Activated T-helper 1 cell treated with anti-CD3 and anti-CD28 coated beads, Interleukin-12 subunit alpha, Interleukin-12 subunit beta, Interleukin-2, Interleukin-4 antibody, amounts not matched to agents 30 ng/mL and 10 ng/mL and 1 ng/mL, durations not matched to agents 14 hours and 24 hours and 36 hours (primary cell): ENCODE measurements at places on chromosomes 7 and 10. TPM values are rescaled to one million over a fixed set of nuclear protein-coding genes. Genes with fewer than 3 reads are reported as not detected.

Gene NRCAM
- total RNA-seq = 0.17 and 0.21 TPM in 2 replicates

Gene RASA4
- total RNA-seq = 50.1 and 50.4 TPM in 2 replicates

Gene IDI2
- total RNA-seq = not detected in 2 replicates

Gene ASIC3
- total RNA-seq = 1.9 and 4.1 TPM in 2 replicates

Gene HOXA6
- total RNA-seq = not detected in 2 replicates

Gene GLCCI1
- 13.4 and 13.5 TPM in 2 replicates for total RNA-seq

Gene GPR26
- total RNA-seq = not detected in 2 replicates

Gene NRG3
- total RNA-seq = 0.10 TPM in 1 of 2 replicates, not detected in the other

Gene RADIL
- total RNA-seq = 0.24 and 0.26 TPM in 2 replicates

Gene NFE2L3
- 80.1 TPM in 2 replicates for total RNA-seq

Gene JAZF1
- total RNA-seq = 6.2 and 9.8 TPM in 2 replicates

Gene H2BK1
- total RNA-seq = not detected in 2 replicates

Gene MSMB
- total RNA-seq = not detected in 2 replicates

Gene BCL7B
- total RNA-seq = 80.6 and 86.0 TPM in 2 replicates

Gene AGAP5
- total RNA-seq = 10.2 and 11.0 TPM in 2 replicates

Gene CD36
- total RNA-seq = not detected in 2 replicates

Gene AMZ1
- 0.05 TPM in 1 of 2 replicates, not detected in the other for total RNA-seq

Gene GPR37
- not detected in 2 replicates for total RNA-seq

Gene ZPBP
- not detected in 2 replicates for total RNA-seq

Gene SEC23IP
- total RNA-seq = 79.7 and 91.7 TPM in 2 replicates

Gene PPIA
- 2,141 and 2,153 TPM in 2 replicates for total RNA-seq

Gene TLX1
- not detected in 2 replicates for total RNA-seq

Gene RNF32
- total RNA-seq = 2.1 and 2.2 TPM in 2 replicates

Gene ACTA2
- total RNA-seq = 10.9 and 12.2 TPM in 2 replicates

Gene CPXM2
- not detected in 2 replicates for total RNA-seq

Gene LARP4B
- total RNA-seq = 172 and 174 TPM in 2 replicates

Gene ADAM12
- not detected in 2 replicates for total RNA-seq

Gene SMO
- 0.44 and 0.56 TPM in 2 replicates for total RNA-seq

Gene CAPZA2
- total RNA-seq = 143 and 165 TPM in 2 replicates

Gene SAMD9
- total RNA-seq = 11.5 and 11.8 TPM in 2 replicates

Gene WNT8B
- total RNA-seq = 0.10 and 0.24 TPM in 2 replicates

Gene EEPD1
- 0.91 and 1.5 TPM in 2 replicates for total RNA-seq
